Diencephalon (tissue), 1 donor: ENCODE measurements at places on chromosomes 6 and 20. TPM values are rescaled to one million over a fixed set of nuclear protein-coding genes. Genes with fewer than 3 reads are reported as not detected.

Gene GPLD1
- 21.2 TPM for total RNA-seq

Gene SLC32A1
- total RNA-seq, result 34.4 TPM

Gene ZBTB46
- 20.3 TPM for total RNA-seq

Gene LKAAEAR1
- total RNA-seq, result 2.1 TPM

Gene TUBE1
- 45.2 TPM for total RNA-seq

Gene SIRPB2
- total RNA-seq, result 0.69 TPM

Gene LRRN4
- total RNA-seq, result 0.23 TPM

Gene OGFR
- 20.5 TPM for total RNA-seq

Gene CCR6
- total RNA-seq, result not detected

Gene FOXQ1
- 2.8 TPM for total RNA-seq

Gene NMBR
- total RNA-seq, result 9.7 TPM

Gene PRRT1
- total RNA-seq, result 0.69 TPM

Gene CST5
- not detected for total RNA-seq

Gene QKI
- 573 TPM for total RNA-seq

Gene XRN2
- 65.5 TPM for total RNA-seq

Gene MLIP
- 9.7 TPM for total RNA-seq

Gene HUS1B
- 1.4 TPM for total RNA-seq

Gene BEND6
- 47.3 TPM for total RNA-seq

Gene FAM209A
- total RNA-seq, result not detected

Gene CCN2
- total RNA-seq, result 5.5 TPM

Gene PGBD1
- total RNA-seq, result 17.8 TPM

Gene LAMP5
- total RNA-seq, result 19.6 TPM

Gene RSPO3
- total RNA-seq, result 3.7 TPM

Gene ELMO2
- 60.7 TPM for total RNA-seq

Gene HLA-DRB1
- total RNA-seq, result 9.9 TPM

Gene OLIG3
- total RNA-seq, result 0.23 TPM

Gene TGM3
- total RNA-seq, result 0.46 TPM
